GM23248 (cell line): ENCODE measurements at places on chromosomes 1 and 21. TPM values are rescaled to one million over a fixed set of nuclear protein-coding genes. Genes with fewer than 3 reads are reported as not detected.
A peak's percentile ranks its signal among the peaks of the same experiment; 100 is the strongest.

DNA sequence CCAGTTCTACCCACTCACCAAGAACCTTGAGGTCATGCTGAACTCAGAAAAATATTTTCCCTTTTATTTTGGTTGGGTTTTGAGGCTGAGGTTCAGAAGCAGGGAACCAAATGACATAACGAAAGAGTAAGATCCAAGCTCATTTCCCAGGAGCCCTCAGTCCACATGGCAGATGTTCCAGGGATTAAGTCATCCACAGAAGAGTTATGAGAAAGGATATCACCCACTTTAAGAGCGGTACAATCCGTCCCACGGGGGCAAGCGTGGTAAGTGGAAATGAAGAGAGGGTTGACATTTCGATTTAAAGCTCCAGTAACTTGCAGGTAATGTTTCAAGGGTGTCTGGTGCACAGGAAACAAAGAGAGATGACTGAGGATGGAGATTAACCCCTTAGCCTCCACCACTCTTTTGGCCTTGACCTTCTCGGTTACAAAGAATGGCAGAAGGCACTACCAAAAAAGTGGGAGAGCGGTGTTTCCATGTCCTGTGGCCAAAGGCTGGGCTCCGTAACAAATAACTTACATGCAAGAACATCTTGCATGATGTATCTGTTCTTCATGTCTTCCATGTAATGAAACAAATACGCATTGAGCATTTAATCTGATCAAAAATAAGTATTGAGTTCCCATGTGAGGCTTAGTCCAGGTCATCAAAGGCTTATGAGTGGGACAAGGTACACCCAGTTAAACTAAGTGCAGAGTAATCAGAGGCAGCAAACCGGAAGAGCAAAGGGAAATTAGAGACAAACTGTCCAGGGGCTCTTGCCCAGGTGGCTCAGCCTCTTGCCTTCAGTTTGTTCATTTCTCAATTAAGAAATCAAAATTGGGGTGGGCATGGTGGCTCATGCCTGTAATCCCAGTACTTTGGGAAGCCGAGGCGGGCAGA is 241.4 kb downstream of the TOMM20 start:
- peak; percentile 82 for DNase-seq

DNA sequence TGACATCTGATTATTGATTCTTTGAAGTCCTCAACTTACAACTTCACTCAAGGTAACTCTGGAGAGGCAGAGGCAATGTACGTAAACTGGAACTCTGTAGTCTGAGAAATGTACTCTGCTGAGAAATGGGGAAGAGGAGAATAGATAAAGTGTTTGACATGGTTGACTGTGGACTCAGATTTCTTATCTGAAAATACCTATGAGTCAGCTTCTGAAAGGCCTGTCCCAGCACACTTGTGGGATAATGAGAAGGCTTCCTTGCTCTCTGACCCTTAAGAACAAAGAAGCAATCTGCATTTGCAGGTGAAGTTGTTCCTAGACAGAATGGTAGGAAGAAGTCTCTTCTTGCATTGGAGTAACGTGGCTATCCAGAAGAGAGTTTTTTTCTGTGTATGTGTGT is 1573.5 kb downstream of the BRINP3 start:
- no peak for DNase-seq

GRCh38 chr1:18907021-18907916 is 4.9 kb upstream of the ALDH4A1 start:
- DNase-seq = peak; percentile 71

DNA sequence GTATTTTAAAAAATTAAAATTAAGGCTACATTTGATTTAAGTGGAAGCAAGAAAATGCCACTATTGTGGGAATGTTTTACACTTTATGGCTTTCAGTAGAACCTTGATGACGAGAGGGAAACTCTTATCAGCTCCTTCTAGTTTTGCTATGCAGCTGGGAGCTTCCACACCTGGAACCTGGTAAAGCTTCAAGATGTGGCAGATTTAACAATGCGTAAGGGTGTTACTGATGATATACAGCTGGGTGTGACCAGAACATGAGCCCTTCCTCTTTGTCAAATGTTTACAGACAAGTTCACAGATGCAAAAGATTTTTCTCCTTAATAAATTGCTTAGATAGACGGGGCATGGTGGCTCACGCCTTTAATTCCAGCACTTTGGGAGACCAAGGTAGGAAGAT is 20.3 kb downstream of the TTC13 start:
- DNase-seq = no peak

GRCh38 chr1:86795316-86795715 is 90.9 kb downstream of the SH3GLB1 start:
- DNase-seq = no peak

GRCh38 chr1:34779962-34780361 is 1.1 kb upstream of the GJB3 start:
- no peak for DNase-seq

GRCh38 chr1:36971852-36972618 is 62.3 kb downstream of the GRIK3 start:
- DNase-seq = no peak

DNA sequence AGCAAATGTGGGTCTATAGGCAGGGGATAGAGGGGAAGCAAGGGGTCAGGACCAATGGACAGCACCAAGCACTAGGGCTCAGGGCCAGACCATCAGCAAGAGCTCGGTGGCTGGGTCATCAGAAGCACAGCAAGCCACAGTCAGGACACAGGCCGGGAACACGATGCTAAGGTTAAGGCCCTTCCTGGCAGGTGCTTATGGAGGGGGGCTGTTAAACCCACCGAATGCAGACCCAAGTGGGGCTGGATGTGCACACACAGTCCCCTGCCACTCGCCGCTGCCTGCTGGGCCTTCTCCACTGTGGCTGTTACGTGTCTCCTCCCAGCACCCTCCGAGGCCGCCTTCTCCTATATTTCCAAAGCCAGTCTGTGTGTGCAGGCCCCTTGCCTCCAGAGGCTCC is 220.1 kb downstream of the TOMM20 start:
- no peak for DNase-seq

DNA sequence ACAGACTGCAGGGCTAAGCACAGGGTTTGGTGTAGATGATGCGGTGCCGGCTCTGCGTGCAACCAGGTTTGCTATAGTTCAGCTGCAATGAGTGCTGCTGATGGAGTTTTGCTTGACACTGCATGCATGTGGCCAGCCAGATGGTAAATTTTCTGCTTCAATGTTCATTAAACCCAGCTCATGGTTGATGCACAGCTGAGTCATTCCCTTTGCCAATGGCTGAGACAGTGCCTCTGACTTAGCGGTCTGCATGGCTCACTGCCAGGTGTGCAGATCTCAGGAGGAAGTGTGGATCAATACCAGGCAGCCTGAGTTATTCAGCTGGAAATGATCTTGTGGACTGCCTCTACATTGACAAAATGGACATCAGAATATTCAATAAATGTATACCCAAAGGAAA is 172.7 kb upstream of the ZP4 start:
- no peak for DNase-seq

- peak; percentile 10 for DNase-seq
Observed at GRCh38 chr1:162070094-162070748, 730 bp downstream of the NOS1AP start.

DNA sequence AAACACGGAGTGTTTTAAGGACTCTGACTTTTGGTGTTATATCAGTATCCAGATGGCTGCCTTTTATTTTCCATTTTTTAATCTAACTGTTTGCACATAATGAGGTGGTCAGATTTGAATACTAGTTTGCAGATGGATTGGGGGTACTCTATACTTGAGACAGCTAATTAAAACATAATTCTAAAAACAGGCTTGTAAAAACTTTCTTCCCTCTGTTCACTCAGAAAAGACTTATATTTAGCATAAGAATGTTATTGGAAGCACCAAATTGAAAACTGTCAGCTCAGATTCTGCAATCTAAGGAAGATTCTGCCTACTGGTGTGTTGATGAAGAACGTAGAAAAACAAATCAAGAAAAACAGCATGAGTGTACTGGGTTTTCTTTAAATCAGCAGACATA is 44.0 kb upstream of the NRIP1 start:
- no peak for DNase-seq

DNA sequence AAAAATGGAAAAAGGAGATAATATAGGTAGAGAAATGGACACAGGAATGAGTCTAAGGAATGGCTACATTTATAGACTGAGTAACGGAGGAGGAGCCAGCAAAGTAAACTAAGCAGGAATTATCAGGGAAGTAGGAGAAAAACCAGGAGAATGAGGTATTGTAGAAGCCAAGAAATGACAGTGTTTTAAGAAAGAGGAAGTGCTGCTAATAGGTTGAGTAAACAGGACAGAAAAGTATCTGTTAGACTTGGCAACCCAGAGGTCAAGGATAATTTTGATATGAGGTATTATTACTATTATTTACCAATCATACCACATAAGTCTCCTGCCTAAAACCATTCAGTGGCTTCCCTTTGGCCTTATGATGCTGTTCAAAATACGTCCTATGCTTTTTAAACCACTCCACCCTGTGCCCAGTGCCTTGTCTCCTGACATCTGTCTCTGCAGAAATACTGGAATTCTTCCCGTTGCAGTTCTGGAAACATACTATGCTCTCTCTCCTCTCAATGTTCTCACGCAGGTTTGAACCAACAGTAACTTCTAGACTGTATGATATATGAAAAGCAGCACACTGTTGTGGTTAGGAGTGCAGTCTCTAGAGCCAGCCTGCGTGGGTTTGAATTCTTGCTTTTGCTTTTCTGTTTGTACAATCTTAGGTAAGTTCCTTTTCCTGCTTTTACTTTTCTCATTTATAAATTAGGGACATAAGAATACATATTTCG is 24.6 kb upstream of the NEK7 start:
- DNase-seq = no peak

DNA sequence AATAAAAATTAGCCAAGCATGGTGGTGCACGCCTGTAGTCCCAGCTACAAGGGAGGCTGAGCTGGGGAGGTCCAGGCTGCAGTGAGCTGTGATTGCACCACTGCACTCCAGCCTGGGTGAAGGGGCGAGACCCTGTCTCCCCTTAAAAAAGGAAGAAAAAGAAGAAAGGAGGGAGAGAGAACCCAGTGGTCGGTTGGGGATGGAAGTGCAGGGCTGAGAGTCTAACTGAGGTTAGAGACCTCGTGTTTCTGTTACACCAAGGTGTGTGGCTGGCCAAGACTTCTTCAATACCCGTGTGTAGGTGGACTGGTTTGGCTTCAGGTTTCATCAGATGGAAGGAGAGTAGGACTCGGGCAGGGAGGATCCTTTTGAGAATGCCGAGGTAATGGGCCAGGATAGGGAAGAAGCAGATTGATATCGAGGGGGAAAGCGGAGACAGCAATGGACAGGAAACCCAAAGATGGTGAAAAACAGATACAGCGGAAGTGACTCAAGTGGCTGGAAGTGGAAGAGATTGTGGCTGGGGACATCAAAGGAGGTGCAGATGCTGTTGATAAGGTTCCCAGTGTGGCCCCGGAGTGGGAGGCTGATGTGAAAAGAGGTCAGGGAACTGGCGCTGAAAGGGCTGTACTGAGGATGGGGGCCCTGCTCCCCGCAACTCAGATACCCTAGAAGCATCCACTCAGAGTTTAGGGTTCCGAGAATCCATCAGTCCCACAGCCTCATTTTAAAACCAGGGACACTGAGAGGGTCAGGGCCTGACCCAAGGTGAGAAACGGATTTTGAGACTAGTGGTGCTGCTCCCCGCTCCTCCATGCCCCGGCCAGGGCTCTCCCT is 681 bp upstream of the UBXN10 start:
- no peak for DNase-seq

- no peak for DNase-seq
Observed at GRCh38 chr1:114554577-114554976, 26.8 kb downstream of the BCAS2 start.

DNA sequence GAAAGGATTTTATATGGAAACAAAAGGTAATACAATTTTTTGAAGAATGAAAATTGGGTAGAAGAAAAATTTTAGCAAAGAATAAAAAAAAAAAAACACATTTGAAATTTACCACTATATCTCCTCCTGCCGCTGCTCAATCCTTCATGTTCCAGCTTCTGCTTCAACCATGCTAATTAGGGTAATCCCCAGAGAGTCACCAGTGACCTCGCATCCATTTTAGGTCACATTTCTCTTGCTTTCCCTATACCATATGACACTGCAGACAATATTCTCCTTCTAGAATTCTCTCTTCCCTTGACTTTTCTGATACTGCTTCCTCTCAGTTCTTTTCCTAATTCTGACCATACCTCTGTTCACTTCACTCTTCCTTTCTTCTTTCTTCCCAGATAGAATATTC is 237.1 kb downstream of the USH2A start:
- no peak for DNase-seq

- no peak for DNase-seq
Observed at GRCh38 chr1:58502519-58502918, 44.0 kb downstream of the OMA1 start.

DNA sequence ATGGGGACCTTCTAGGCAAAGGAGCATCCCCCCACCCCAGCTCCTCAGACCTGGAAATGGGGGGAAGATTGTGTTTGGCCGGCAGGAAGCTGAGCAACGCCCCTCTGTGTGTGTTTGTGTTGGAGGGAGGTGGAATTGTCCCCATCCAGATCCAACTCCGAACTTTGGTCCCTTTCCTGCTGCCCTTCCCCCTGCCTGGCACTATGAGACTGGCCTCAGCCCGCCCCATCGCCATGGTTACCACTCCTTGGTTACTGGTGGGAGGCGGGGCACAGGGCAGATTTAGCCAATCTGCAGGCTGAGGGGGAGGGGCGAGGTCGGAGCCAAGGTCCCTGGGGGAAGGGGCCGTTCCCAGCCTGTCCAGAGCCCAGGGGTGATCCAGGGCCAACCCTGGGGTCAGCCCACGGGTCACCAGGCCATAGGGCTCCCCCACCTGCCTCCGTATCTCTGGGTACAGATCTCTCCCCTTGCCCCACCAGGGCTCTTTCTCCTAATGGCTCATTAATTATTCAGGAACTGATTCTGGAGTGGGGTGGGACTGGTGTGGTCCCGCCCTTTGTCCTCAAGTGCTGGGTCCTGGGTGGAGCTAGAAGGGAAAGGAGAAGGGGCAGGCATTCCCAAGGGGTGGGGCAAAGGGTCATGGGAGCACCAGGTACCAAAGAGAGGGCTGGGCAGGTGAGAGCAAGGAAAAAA is 15.2 kb downstream of the PTPRF start:
- peak; percentile 44 for DNase-seq

GRCh38 chr1:111441573-111442192 is 7.4 kb downstream of the WDR77 start:
- DNase-seq = peak; percentile 22

DNA sequence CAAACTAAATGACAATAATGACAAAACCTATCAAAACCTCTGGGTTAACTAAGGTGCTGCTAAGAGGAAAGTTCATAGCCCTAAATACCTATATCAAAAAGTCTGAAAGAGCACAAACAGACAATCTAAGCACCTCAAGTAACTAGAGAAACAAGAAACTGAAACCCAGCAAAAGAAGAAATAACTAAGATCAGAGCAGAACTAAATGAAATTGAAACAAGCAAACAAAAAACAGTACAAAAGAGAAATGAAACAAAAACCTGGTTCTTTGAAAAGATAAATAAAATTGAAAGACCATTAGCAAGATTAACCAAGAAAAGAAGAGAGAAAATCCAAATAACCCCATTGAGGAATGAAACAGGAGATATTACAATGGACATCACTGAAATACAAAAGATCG is 44.8 kb upstream of the KIAA0040 start:
- DNase-seq = no peak

Gene OR2L13
- total RNA-seq = not detected in 2 replicates

Gene FTCD
- not detected in 2 replicates for total RNA-seq

Gene FLG2
- not detected in 2 replicates for total RNA-seq

Gene MNDA
- not detected in 2 replicates for total RNA-seq

Gene ZNF683
- not detected in 2 replicates for total RNA-seq

Gene FCMR
- total RNA-seq = 1.2 TPM in 1 of 2 replicates, not detected in the other

Gene C1orf185
- not detected in 2 replicates for total RNA-seq

Gene COA6
- total RNA-seq = 5.4 and 28.3 TPM in 2 replicates

Gene LY9
- not detected in 2 replicates for total RNA-seq
